ENCODE measurements at places on chromosomes 5 and 9.

DNA sequence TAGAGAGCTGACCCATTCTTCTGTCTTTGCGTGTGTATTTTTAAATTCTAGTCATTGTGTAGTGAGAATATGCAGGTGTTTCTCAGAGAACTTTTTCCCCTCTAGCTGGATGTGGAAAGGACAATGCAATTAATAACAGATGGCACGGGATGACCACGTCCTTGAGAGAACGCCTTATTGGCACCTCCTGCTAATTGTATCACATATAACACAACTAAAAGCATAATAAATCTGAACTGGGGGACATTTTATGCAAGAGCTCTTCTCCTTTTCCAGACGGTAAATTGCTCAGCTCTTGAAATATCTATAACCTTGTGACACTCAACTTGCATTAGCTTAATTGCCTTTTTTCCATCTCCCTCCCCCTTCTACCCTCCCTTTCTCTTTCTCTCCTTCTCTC, 62.9 kb upstream of the IZUMO3 start:
- no peak for DNase-seq

GRCh38 chr5:107655831-107656230, 14.9 kb downstream of the EFNA5 start:
- no peak for DNase-seq

DNA sequence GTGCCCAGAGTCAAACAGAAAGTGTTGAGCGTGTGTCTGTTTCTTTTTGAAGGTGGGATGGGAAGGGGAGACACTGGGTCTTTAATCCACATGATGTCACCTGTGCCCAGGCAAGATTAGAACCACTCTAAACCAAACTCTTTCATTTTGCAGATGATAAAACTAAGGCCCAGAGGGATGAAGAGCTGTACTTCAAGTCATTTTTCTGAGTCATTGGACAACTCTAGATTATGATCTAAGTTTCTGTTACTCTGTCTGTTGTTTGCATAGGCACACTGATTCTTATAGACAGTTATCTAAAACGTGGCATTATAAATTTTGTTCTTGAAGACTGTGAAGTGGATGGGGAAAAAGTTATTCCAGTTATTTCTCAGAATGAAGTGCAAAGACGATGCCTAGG, 48.8 kb downstream of the MAST4 start:
- no peak for DNase-seq

- no peak for DNase-seq
Measured at GRCh38 chr5:61674378-61674777, 342.3 kb downstream of the ZSWIM6 start.

GRCh38 chr9:4742246-4742645, 1.2 kb upstream of the AK3 start:
- DNase-seq, result no peak

DNA sequence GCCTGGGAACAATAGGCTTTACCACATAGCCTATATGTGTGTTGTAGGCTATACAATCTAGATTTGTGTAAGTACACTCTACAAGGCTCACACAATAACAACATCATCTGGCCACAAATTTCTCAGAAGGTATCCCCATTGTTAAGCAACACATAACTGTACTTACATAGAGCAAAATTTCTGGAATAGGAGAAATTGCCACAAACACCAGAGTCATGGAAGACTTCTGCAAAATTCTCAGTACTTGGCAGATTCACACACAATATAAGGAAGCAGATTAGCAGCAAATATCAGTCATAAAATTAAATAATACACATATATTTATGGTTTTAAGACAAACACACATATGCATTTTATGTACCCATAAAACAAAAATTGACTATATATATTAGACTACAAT, 16.4 kb downstream of the GNAQ start:
- DNase-seq, result no peak

DNA sequence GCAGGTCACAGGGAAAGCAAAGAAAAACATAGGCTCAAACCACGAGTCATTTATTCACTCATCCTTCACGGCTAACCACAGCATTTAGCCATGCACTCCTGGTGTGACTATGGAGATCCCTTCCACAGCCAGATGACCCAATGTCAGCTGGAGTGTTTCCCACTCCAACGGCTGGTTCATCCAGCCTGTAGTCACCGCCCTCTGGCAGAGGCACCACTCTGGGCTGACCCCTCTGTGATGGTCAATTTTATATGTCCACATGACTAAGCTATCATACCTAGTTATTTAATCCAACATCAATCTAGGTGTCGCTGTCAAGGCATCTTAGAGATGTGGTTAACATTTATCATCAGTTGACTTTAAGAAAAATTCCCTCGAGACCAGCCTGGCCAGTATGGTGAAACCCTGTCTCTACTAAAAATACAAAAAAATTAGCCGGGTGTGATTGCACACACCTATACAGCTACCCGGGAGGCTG, 9.5 kb upstream of the PHF19 start:
- DNase-seq, result no peak

DNA sequence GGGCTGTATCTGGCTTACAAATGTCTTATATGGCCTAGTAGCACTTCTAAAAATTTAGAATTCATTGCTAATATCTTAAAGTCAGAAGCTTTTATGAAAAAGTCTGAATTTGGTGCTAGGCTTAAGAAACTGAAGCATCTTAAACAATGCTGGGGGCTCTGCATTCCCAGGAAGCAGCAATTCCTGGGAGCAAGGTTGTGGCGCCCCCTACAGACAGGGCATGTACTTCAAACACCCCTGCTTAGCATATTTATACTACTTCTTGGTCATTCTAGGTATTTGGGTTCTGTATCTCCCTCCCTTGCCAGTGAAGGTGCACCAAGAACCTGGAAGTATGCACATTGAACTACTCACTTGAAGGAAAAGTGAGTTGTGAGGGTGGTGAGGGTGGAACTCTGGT, 64.6 kb upstream of the GRIA1 start:
- DNase-seq, result no peak

DNA sequence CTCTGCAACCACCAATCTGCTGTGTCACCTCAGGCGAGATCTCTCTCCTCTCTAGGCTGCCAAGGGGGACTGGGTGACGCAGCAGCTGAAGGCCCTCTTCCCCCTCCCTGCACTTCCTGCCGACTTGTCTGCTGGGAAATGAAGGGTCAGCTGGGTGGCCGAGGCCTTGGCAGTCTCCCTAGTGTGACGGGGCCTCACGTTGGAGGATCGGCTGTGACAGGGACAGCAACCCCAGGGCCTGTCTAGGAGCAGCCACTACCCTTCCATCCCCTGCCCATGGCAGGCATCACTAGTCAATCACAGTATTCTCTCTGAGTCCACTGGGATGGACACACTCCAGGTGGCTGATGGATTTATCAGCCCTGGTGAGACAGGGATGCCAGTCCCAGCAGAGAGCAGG, 107.3 kb upstream of the SARDH start:
- DNase-seq, result no peak

DNA sequence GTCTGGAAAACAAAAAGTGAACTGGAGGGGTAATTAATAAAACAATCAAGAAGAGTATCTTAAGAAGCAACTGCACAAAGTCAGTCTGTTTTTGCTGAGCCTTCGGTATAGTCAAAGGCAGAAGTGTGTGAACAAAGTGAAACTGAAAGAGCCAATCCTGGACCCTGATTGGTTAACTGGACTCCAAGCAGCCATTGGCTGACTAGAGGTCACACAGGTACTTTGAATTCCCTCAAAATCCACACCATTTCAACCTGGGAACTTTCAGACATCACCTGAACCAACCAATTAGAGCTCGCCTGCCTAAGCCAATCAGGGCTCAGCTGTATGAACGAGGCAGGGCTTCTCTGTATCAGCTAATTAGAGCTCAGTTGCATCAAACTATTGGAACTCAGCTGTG, 286.7 kb downstream of the TLE4 start:
- DNase-seq, result no peak

- no peak for DNase-seq
Measured at GRCh38 chr9:129267141-129267540, 89.1 kb upstream of the IER5L start.

DNA sequence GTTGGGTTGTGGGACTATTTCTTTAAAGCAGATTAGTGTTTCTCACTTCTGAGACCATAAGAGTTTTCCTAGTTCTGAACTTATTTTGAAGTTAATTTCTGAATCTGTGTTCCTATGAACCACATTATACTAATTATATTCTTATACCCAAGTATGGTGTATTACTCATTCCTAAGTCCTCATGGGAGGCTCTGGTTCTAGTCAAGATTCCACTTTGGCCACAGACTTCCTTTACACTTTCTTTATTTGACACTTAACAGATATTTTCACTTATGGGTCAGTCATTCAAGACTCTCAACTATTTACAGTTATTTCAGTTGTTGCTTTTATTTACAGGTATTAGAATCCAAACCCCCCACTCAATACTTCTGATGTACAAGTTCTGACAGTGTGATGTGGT, 937.2 kb upstream of the TYRP1 start:
- DNase-seq, result no peak

GRCh38 chr9:8486095-8486494, 686.5 kb upstream of the DMAC1 start:
- no peak for DNase-seq

DNA sequence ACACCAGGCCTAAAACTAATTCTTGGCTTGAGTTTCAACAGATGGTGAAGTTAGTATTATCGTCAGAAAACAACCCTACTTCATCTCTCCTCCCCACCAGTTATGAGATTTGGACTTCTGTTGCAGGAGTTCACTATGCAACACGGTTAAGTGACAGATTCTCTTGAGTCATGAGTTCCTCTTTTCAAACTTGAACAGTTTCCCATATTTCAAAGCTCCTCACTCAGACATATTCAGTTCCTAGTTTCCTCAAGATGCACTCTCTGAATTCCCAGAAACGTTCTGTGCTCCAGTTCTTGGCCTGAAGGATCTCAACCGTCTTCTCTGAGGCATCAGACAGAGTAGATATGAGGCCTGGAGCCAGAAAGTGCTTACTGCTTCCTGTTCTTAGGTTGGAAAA, 7.3 kb upstream of the PTGER4 start:
- no peak for DNase-seq

DNA sequence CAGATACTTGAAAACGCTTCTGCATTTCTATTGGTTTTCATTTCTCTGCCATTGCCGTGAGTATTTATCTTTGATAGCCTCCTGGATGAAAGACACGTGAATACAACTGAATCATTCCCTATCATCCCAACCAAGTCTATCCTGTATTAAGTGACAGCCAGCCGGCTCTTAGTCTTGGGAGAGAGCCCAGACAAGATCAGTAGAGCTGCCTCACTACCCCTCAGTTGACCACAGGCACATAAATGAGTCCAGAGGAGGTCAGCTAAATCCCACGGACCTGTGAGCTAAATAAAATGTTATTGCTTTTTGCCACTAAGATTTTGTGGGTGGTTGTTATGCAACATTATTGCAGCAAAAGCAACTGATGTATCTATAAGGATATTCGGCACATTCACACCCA, 639.0 kb upstream of the ACO1 start:
- no peak for DNase-seq

DNA sequence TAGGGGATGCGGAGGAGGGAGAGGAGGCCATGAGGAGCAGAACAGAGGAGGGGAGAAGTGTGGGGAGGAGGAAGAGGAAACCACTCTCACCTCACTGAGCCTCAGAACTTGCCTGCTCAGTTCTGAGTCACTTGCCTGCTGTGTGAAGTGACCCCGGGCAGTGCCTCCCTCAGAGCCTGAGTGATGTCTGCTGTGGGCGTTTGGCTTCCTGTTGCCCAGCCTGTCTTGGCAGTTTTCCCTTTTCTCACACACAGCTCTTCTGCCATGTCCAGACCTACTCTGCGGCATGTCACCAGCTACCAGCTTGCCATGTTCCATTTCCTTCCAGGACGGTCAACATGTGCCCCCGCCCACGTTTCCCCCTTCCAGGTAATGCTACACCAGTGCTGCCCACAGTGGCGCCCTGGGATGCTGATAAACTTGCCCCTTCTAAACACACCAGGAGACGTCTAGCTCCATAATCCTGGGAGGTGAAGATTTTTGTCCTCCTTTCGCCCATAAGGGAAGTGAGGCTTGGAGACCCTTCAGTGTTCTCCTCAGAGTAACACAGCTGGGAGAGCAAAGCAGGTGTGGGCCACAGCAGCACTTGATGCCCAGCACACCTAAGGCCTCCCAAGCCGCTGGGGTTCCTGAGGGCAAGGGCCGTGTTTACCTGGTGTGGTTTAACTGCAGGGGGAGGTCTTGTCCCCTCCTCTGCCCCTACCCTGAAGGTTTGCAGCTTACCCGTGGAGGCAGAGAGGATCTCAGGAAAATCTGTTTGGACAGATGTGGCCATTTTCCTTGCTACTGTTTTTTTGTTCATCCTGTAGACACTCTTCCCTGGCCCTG, 63.8 kb upstream of the RNF130 start:
- DNase-seq, result no peak

GRCh38 chr9:127361561-127361960, 35.4 kb upstream of the SLC2A8 start:
- no peak for DNase-seq

DNA sequence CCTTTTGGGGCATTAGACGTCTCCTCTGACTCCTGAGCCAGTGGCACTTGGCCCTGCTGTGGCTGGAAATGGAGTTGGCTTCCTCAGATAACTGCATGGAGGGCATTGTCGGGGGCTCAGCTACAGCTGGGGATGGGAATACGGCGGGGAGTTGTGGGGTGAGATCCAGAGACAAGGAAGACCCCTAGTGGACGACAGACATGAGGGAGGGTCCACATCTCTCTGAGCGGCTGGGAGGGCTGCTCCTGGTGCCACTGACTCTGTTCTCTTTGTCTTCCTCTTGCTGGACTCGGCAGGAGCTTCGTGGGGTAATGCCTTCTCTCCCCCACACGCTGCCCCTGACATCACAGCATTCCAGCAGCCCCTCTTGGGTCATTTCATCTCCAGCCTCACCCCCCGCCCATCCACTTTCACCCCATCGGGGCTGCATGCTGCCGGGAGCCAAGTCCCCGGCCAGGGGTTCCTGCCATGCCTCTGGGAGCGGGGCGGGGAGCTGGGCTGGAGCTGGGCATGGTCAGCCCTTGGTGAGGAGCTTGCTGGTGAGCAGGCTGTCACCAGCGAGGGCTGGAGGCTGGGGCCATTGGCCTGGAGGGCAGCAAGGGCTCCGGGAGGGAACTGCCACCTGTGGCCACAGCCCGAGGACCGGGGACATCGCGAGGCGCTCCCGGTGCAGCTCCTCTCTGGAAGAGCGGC, 172.3 kb downstream of the CACNA1B start:
- DNase-seq, result no peak

- DNase-seq, result no peak
Measured at GRCh38 chr5:110018509-110018908, 328.8 kb downstream of the MAN2A1 start.

GRCh38 chr9:137307255-137308056, 5.4 kb upstream of the NRARP start:
- no peak for DNase-seq

GRCh38 chr9:102855641-102856040, 139.5 kb upstream of the CYLC2 start:
- no peak for DNase-seq

- DNase-seq, result no peak
Measured at GRCh38 chr5:131758520-131758900, 38.3 kb downstream of the FNIP1 start.

GRCh38 chr5:43110606-43111170, 10.0 kb upstream of the ZNF131 start:
- no peak for DNase-seq
